ENCODE measurements at places on chromosomes 12 and 14.
A peak's percentile ranks its signal among the peaks of the same experiment; 100 is the strongest.

GRCh38 chr12:91241756-91242155, 59.1 kb upstream of the DCN start:
- DNase-seq = no peak

GRCh38 chr14:50375760-50376159, 20.9 kb downstream of the CDKL1 start:
- no peak for DNase-seq

DNA sequence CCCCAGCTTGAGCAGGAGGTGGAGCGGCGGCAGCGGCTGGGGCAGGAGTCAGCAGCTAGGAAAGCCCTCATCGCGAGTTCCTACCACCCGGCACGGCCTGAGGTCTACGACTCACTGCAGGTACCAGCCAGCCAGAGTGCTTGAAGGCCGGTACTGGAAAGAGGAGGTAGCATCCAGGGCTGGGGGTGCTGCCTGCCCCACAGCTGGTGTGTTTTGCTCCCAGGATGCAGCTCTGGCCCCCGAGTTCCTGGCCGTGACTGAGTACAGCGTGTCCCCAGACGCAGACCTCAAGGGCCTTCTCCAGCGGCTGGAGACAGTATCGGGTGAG, 1.6 kb downstream of the OGFOD2 start:
- DNase-seq = no peak

DNA sequence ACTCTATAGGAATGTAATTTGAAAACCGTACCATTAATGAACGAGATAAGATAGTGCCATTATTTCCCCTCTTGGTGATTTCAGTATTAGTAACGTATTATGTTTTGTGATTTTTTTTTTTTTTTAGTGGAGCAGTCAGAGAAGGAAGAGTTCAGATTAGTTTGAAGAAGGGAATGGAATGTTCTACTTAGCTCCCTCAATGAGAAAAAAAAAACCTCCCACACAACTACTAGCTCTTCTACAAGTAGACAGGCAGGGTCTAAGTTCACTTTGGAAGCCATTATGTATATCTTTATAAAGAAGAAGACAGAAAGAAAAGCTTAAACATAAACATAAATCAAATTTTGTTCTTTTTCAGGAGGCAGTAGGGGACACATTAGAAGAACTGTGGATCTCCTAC, 27.3 kb downstream of the PNMA1 start:
- DNase-seq = no peak

DNA sequence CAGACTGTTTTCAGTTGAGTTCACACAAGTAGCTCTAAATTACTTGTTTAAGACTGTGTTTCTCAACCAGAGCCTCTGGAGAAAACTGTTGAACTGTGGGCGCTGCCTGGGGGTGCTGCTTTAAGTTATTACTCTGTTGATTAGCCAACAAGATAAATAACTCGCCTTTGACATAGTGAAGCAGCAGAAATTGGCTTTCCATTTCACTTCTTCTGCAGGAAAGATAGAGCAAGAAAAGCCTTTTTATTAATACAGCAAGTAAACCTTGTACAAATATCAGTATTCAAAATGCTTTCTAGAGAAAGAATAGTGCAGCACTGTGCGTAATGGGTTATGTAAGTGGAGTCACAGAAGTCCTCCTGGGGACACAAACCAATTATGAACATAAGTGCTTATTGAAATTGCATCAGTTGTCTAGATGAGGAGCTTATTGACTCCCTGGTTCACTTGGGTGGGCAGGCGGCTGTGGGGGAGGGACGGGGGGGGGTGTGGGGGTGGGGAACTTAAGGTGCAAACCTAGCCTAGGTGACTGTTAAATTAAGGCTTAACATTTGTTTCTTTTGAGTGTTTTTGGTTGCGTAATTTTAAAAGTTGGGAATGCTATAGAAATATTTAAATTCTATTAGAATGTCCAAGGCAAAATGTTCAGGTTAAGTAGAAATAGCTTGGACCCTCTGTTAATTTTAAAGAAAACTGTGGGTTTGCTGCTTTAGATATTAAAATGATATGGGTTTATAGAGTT, 6.3 kb downstream of the FRS2 start:
- DNase-seq = peak; percentile 55

GRCh38 chr12:57198329-57198728, 18.3 kb upstream of the NXPH4 start:
- DNase-seq = no peak

Measured in SK-N-MC (cell line).